Osteocyte (in vitro differentiated cells): ENCODE measurements at places on chromosomes 1 and 21.

DNA sequence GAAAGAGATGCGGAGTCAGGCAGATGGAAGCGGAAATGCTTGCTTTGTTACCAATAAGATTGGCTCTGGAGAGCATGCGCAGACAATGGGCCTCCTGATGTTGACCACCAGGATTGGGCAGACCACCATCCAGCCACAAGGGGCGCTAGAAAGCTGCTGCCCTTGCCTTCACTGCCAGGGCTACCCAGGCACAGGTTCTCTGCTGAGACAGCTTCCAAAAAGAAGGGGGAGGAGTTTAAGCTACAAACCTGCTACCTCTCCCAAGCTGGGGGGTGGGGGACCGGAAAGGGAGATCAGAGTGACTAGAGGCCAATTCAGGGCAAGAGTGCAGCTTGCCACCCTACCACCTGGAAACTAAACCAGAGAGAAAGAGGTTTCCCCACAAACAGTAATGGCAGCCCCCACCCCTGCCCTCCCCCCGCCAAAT, 369.7 kb downstream of the RRAGC start:
- H3K27ac ChIP-seq, result no peak overlapping the region
- DNase-seq, result no peak
- H3K4me3 ChIP-seq, result no peak overlapping the region
- H3K36me3 ChIP-seq, result no peaks in the 10 kb centered on the region

GRCh38 chr1:48677306-48678287, 99.1 kb downstream of the BEND5 start:
- no peaks in the 10 kb centered on the region for H3K27me3 ChIP-seq
- no peak overlapping the region for H3K4me3 ChIP-seq
- no peaks in the 10 kb centered on the region for H3K36me3 ChIP-seq

DNA sequence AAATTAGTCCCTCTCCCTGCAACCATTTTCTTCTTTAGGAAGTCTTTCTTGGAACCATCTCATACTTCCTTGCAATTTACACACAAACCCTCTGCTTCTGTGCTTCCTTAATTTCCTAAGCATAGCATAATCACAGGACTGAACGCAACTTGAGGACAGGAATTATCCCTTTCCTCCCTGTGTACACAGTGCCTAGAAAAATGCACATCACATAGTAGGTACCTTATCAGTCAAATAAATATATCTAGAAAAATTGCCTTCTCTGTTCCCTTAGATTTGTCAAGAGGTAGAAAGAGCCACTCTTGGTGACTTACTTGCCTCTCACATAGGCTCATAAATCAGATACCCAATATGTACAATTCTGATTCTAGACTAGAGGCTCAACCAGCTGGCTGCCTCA, 4.9 kb downstream of the ASPM start:
- peaks cover 59% of the 10 kb centered on the region for H3K4me1 ChIP-seq
- H3K27me3 ChIP-seq, result no peaks in the 10 kb centered on the region
- H3K36me3 ChIP-seq, result no peaks in the 10 kb centered on the region

DNA sequence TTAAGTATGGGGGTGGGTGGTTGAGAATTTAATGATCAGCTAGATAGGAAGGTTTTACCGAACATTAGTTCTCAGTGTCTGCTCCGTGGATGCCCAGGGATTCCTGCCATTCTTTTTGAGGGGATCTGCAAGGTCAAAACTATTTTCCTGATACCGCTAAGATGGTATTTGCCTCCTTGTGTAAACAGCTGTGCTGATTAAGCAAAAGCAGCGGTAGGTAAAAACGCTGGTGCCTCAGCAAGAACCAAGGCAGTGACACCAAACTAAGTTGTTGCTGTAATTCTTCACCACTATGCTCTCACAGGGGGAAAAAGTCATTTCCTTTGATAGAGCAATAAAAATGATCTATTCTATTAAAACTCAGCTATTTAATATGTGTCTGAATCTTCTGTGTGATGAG, 229.0 kb downstream of the FMN2 start:
- H3K27me3 ChIP-seq, result no peaks in the 10 kb centered on the region
- no peak overlapping the region for H3K27ac ChIP-seq
- no peaks in the 10 kb centered on the region for H3K36me3 ChIP-seq
- DNase-seq, result no peak

DNA sequence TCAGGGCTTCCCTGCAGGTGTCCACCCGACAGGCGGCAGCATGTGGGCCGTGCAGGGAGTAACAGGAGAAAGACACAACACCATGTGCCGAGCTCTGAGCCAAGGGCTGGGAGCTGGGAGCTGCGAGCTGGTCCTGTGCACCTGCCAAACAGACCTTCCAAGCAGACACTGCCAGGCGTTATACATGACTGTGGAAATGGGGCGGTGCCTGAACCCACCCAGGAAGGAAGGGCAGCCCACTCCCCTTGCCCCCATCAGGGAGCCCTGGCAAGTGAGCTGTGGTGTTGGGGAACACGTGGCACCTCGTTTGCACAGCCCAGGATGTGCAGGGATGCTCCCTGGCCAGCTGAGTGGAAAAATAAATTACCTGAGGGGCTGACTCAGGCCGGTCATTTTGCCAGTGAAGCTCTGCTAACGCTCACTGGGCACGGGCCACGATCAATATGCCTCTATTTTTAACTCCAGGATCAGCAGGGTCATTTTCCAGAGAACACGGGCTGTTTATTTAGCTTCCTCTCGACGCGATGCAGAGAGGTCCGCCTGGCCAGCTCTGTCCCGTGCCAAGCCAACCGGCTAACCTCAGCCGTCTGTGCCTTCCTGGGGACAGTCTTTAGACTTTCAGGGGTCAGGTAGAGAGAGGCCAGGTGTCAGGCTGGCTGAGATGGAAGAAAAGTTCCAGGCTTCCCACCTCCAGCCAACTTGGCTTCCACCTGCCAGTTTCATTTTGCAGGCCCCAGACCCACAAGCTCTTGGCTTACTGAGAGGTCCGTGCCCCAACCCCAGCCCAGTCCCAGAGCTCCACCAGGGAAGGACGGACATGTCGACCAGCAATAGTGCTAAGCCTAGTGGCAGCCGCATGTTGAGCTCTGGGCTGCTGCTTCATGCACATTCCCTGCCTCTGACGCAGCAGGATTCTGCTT, 196.7 kb upstream of the VAMP3 start:
- H3K27ac ChIP-seq, result no peak overlapping the region
- no peaks in the 10 kb centered on the region for H3K36me3 ChIP-seq
- H3K4me3 ChIP-seq, result no peak overlapping the region
- no peaks in the 10 kb centered on the region for H3K4me1 ChIP-seq

DNA sequence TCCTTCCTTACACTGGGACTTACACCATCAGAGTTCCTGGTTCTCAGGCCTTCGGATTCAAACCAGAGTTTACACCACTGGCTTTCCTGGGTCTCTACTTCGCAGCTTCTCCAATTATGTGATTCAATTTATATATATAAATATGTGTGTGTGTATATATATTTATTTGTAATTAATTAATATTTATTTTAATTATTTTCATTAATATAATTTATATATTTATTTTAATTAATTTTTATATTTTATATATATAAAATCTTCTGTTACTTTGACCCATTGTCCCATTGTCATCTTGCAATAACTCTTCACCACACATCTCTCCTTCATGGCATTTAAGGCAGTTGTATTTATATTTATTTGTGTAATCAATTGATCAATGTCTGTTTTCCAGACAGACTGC, 28.4 kb upstream of the ST6GALNAC3 start:
- no peak overlapping the region for H3K4me3 ChIP-seq
- no peak overlapping the region for H3K27ac ChIP-seq
- no peaks in the 10 kb centered on the region for H3K36me3 ChIP-seq
- no peak for DNase-seq
- peaks cover 18% of the 10 kb centered on the region for H3K27me3 ChIP-seq

DNA sequence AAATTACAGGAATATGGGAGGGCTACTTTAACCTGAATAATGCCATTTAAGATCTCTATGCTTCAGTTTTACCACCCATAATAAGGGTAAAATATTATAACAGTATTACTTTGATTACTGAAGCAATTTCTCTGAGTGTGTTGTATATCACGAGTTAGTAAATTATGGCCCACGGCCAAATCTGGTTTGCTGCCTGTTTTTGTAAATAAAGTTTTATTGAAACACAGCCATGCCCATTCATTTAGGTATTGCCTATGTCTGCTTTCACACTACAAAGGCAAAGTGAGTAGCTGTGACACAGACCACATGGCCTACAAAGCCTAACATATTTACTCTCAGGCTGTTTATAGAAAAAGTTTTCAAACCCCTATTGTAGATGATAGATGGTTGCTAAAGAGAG, 156.8 kb downstream of the CDC42BPA start:
- H3K27me3 ChIP-seq, result no peaks in the 10 kb centered on the region
- DNase-seq, result no peak
- peaks cover 24% of the 10 kb centered on the region for H3K36me3 ChIP-seq
- H3K27ac ChIP-seq, result no peak overlapping the region
- no peak overlapping the region for H3K4me3 ChIP-seq

- no peaks in the 10 kb centered on the region for H3K4me1 ChIP-seq
- no peaks in the 10 kb centered on the region for H3K27me3 ChIP-seq
- no peak overlapping the region for H3K4me3 ChIP-seq
- no peak overlapping the region for H3K27ac ChIP-seq
Observed at GRCh38 chr1:107706182-107706581, 258.8 kb downstream of the VAV3 start.

DNA sequence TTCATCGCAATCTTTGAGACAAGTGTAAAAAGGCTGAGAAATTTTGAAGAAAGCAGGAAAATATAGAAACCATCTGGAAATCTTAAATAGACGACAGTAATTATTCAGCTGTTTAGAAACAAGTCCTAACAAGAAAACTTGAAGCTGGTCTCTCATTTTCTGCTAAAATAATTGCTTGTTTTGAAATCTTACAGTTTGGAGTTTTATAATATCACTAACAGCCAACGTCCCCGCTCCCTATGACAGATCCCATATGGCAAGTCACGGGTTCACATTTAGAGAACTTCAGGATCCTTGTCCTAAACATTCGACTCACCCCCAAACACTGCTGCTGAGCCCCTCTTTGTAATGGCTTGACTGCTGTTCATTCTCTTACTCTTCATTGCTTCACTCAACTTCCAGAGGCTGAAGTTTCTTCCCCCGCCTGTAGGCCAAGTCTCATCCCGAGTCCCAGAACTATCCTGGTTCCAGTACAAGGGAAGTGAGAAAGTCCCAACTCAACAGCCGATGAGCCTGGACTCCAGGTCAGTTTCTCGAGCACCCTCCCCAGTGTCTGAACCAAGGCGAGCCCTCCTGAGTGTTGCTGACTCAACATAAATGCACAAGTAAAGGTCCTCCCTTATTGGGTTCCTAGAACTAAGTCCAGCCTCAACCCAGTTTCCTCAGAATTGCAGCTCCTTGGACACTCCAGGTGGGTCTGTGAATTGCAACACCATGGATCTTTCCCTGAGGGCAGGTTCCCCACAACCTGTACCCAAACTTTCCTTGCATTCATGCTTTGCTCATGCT, 93.4 kb upstream of the BACE2 start:
- DNase-seq, result no peak
- no peak overlapping the region for H3K4me3 ChIP-seq
- no peaks in the 10 kb centered on the region for H3K4me1 ChIP-seq
- H3K27ac ChIP-seq, result no peak overlapping the region
- H3K27me3 ChIP-seq, result no peaks in the 10 kb centered on the region
- H3K36me3 ChIP-seq, result no peaks in the 10 kb centered on the region

- H3K27me3 ChIP-seq, result no peaks in the 10 kb centered on the region
- peaks cover 33% of the 10 kb centered on the region for H3K4me1 ChIP-seq
- no peak overlapping the region for H3K4me3 ChIP-seq
- no peaks in the 10 kb centered on the region for H3K36me3 ChIP-seq
Observed at GRCh38 chr21:27586326-27586725, 619.4 kb upstream of the ADAMTS5 start.

DNA sequence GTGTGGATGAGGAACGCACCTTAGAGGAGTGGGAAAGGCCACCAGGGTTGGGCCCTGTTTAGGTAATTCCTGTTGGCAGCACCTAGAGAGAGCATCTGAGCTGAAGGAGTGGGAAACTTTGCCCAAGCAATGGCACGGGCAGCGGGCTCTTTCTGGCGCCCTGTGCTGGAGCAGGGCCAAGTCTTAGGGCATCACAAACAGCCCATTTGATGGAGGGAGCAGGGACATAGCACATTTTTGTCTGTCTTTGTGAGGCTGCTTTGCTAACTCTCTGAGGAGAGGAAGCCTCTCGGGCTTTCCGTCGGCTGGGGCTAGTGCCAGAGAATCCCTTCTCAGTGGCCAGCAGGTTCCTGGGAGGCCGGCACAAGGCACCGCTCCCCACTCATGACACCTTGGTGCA, 22.5 kb upstream of the CNTN2 start:
- DNase-seq, result no peak
- H3K36me3 ChIP-seq, result no peaks in the 10 kb centered on the region
- H3K27ac ChIP-seq, result no peak overlapping the region
- no peak overlapping the region for H3K4me3 ChIP-seq

DNA sequence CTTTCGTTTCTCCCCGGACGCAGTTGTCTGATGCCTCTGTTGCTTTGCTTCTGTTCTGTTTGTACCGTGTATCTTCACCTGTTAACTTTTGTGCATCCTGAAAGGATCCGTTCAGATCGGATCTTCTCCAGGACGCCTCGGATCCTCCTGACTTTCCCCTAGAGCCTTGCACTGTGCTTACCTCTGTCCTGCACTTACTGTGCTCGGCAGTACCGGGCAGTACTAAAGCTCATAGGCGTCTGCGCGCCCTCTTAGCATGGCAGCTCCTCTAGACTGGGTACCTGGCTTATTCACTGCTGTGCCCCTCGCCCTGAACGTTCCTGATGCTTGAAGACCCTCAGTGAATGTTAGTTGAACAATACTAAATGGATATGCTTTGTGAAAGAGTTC, 934 bp downstream of the SCP2 start:
- peak overlapping the region; percentile 11 for H3K27ac ChIP-seq
- H3K4me3 ChIP-seq, result peak overlapping the region; percentile 74
- peaks cover 9% of the 10 kb centered on the region for H3K27me3 ChIP-seq

GRCh38 chr1:152735648-152736047, 22.2 kb upstream of the KPRP start:
- H3K36me3 ChIP-seq, result no peaks in the 10 kb centered on the region
- H3K27ac ChIP-seq, result no peak overlapping the region
- DNase-seq, result no peak
- H3K27me3 ChIP-seq, result no peaks in the 10 kb centered on the region
- H3K4me1 ChIP-seq, result no peaks in the 10 kb centered on the region
- no peak overlapping the region for H3K4me3 ChIP-seq

DNA sequence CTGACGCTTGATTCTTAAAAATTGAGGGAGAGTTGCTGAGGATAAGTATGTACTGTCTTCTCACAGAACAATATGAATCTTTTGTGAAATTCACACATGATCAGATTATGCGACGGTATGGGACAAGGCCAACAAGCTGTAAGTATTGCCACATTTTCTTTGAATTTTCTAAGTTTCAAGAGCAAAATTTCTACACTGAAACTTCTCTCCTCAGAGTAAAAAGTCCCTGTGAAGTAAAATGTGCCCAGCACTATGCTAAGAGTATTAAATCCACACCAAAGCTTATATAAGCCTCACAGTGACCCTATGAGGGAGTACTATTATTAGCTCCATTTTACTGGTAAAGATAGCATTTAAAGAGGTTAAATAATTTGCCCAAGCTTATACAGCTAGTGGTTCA, 12.2 kb downstream of the AKIRIN1 start:
- peaks cover 5% of the 10 kb centered on the region for H3K4me1 ChIP-seq
- no peak overlapping the region for H3K4me3 ChIP-seq
- H3K36me3 ChIP-seq, result peaks cover 60% of the 10 kb centered on the region
- no peak for DNase-seq

DNA sequence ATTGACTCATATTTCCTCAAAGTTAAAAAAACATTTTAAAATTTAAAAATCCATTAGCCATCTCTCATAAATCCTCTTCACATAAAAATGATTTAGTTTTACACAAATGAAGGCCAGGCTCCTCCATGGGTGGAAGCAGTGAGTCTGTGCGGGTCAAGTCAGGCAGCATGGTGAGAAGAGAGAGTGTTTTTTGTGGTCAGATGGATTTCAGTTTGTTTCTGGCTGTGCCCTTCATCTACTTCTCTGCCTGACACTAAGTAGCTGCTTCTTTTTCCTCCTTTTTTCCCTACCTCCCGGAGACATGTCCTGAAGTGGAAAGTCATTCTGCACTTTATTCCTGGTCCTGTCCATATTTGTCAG, 10.3 kb downstream of the PLA2G4A start:
- peaks cover 4% of the 10 kb centered on the region for H3K27me3 ChIP-seq
- DNase-seq, result no peak
- no peak overlapping the region for H3K27ac ChIP-seq
- no peak overlapping the region for H3K4me3 ChIP-seq
